ENCODE measurements at places on chromosomes 6 and 20. TPM values are rescaled to one million over a fixed set of nuclear protein-coding genes. Genes with fewer than 3 reads are reported as not detected.

GRCh38 chr6:44074439-44074812, 52.8 kb downstream of the MRPL14 start:
- DNase-seq, result peak; percentile 51

GRCh38 chr20:13231031-13231752, 10.1 kb downstream of the ISM1 start:
- peak; percentile 36 for DNase-seq

DNA sequence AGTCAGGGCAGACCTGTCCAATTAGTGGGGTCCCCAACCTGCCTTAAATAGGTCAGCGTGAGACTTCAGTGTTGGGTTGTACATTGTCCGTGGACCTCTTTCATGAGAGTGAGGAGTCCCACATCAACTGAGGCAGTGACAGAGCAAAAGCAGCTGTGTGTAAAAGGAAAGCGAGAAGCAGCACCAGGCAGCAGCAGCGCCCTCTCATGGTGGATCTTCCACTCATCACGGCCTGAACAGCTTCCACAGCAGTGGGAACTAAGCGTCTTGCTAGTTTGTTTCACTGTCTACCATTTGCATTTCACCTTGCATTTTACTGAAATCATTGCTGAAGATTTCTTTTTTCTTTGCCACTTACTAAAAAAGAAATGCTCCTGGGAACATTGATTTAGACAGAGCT, 333.8 kb downstream of the PKHD1 start:
- no peak for DNase-seq

GRCh38 chr20:50689864-50690649, 1.3 kb downstream of the RIPOR3 start:
- DNase-seq, result no peak

DNA sequence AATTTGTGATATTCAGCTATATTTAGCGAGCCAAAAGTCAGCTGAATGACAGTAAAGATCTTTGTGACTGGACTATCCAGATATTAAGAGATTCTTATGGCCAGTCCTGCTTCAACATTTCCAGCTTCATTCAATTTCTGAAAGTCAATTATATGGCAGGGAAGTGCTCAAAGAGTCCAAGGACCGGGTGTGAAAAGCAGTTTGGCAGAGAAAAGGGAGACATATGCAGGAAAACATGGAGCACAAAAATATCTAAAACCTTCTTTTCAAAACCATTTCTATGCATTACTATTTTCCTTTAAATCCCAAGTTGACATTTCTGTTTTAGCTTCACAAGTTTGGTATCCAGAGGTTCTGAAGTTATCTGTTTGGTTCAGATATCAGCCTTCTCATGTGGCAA, 5.0 kb downstream of the MPC1 start:
- no peak for DNase-seq

GRCh38 chr6:79498842-79499241, 38.4 kb downstream of the LCA5 start:
- no peak for DNase-seq

DNA sequence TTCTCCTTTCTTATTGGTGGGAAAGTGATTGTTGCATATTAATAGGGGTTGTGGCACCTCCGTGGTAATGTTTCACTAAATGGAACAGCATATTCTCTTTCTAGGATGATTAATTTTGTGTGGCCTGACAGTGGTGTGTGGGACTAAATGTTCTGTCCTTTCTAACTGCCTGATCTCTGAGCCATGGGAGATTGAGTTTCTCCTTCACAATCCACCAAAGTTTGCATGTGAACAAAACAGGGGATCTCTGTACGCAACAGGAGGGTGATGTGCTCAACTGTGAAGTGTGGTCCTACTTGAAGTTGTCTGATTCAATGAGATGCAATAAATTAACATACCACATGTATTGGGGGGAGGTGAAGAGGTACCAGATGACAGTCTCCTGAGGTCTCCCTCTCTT, 19.3 kb downstream of the BCAS1 start:
- no peak for DNase-seq

Gene KCNK16
- not detected for total RNA-seq

Gene GPR63
- total RNA-seq, result 3.2 TPM

Gene HLA-DRA
- total RNA-seq, result 39.3 TPM

Data from activated T-helper 1 cell treated with anti-CD3 and anti-CD28 coated beads, Interleukin-12 subunit alpha, Interleukin-12 subunit beta, Interleukin-2, Interleukin-4 antibody, amounts not matched to agents 30 ng/mL and 10 ng/mL and 1 ng/mL, durations not matched to agents 14 hours and 24 hours and 36 hours (primary cell).